ENCODE measurements at places on chromosomes 13 and 19. TPM values are rescaled to one million over a fixed set of nuclear protein-coding genes. Genes with fewer than 3 reads are reported as not detected.
A peak's percentile ranks its signal among the peaks of the same experiment; 100 is the strongest.

GRCh38 chr19:30556230-30556711 lies 184.1 kb downstream of the ZNF536 start:
- DNase-seq: no peak

DNA sequence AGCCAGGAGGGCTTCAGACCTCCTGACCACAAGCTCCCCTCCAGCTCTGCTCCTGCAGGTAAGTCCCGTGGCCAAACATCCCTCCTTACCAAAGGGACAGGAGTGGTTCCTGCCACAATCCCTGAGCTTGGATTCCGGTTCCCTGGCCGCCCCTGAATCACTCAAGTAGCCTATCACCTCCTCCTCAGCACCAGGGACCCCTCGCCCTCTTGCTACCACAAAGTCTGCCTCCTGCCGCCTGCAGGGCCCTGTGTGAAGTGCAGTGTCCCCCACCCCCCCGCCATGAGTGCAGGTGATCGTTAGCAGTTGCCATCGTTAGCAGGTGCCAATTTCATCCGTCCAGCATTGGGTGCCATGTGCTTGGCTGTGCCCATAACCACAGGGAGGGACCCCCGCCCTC lies 40.8 kb upstream of the RANBP3 start:
- peak; percentile 37 for DNase-seq

DNA sequence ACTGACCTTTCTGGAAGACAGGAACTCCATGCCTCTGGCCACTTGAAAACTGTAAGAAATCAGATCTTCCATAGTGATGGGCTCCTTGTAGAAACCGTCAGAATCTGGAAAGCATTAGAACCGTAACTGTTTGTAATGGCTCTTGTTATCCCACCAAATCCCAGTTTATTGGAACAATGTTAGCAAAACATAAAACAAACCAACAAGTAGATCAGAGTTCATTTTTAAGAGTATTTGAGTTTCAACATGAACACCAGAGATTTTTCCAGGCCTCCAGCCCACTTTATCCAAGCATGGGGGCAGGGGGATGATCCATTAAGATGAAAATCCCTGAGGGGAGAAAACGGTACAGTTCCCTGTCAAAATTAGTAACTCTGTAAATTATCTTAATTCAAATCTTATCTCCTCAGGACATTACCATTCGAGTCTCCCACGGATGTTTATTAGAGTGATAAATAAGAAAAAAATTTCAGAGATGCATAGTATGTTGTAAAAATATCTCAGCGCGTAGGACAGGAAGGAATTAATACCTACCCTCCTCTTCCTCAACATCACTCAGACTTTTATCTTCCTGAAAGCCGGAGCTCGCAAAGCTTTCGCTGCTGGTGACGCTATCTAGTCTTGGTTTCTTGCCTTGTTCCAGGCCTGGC lies 172.5 kb downstream of the FLT1 start:
- no peak for DNase-seq

DNA sequence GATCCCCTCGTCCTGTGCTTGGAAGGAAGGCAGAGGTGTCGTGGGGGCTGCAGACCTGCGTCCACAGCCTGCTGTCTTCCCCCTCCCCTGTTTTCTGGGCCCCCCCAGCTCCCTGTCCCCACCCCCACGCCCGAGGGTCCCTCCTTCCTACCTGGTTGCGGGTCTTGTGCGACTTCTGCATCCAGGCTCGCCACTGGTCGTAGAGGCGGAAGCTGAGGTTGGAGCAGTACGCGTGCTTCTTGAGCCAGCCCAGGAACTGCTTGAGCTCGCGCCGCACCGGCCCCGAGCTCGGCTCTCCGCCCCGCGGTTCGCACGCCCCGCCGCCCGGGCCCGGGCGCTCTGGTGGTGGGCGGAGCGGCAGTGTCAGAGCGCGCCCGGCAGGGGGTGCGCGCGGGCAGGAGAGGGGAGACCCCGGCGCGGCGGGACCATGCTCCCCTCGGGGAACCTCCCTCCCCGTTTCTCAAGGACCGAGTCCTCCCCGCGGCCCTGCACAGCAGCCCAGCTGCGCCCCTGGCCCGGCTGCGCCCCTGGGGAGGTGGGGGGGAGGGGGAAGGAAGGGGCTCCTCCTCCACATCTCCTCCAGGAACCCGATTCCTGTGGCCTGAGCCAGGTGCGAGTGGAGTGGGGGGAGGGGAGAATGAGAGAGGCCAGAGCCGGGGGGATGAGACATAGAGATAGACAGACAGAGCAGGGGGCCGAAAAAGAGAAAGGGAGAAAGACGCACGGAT lies 5.7 kb downstream of the REX1BD start:
- DNase-seq: peak; percentile 76

DNA sequence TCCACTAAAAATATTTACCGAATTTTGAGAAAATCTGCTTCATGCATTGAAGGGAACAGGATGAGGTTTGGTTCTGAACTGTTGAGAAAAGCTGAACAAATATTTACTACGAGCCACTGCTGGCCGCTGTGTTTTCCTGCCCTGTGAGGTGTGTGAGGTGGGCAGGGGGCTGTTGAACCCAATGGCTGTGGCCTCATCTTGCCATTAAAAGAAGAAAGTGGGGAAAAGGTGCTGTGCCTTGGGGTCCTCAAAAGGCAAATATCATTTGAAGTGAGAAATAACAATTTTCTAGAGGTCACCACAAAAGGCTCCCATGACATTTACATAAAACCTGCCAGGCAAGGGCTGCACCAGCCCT lies 44.7 kb downstream of the KLF2 start:
- DNase-seq: no peak

DNA sequence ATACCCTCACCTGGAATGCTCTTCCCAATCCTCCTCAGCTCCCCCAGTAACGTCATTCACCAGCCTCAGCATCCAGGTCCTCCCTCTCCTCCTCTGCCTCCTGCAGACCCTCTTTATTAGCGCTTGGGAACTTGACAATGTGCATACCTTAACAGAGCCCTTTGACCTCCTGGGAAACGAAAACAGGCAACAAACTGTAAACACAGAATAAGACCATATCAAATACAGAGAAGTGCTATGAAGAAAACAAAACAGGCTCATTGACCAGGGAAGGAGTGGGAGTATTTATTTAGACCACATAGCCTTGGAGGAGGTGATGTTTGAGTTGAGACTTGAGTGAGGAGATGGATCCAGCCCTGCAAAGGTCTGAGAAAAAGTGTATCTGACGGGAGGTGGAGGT lies 107.9 kb upstream of the SLC7A1 start:
- DNase-seq: no peak

- DNase-seq: peak; percentile 6
Observed at GRCh38 chr13:113358653-113359190, 5.2 kb downstream of the GRTP1 start.

- DNase-seq: no peak
Observed at GRCh38 chr13:48559638-48560320, 26.9 kb upstream of the RCBTB2 start.

DNA sequence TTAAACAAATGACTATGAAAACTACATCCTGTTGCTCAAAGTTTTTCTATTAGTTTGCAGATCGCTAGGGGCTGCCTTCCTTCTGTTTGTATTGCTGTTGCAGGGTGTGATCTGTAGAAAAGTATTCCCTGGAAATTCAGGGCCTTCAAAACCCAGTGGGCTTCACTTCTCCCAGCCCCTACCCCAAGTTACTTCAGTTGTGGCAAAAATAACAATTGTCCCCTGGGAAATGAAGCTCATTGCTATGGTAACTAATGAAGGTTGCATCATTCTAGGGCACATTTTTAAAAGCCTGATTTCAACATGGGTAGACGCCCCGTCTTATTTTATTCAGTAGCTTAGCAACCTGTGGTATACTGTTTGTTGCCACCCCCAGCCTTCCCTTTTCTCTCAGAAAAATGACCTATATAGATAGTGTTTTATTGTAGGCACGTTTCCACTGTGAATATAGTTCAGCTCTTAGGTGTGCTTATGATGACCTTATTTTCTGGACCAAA lies 60.9 kb downstream of the WDFY2 start:
- no peak for DNase-seq

- DNase-seq: no peak
Observed at GRCh38 chr13:19645000-19645399, 11.5 kb downstream of the MPHOSPH8 start.

GRCh38 chr13:23547000-23547590 lies 23.1 kb upstream of the TNFRSF19 start:
- DNase-seq: no peak

DNA sequence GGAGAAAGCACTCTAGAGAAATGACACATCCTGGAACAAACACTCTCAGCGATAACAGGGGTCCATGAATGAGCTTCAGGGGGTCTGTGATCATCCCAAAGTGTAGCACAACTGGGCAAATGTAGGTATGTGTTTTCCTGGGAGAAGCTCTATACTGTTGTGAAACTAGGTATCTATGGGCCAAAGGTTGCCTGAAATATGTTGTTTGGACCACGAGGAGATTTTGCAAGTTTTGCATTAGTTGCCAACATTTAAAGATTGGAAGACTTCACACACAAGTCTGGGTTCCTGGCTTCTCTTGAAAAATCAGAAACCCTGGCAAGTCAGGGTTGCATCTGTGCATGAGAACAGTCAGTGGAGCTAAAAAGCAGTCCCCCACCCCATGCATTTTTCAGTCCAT lies 26.7 kb upstream of the POU2F2 start:
- no peak for DNase-seq

GRCh38 chr13:60227158-60227557 lies 63.4 kb upstream of the DIAPH3 start:
- DNase-seq: no peak

DNA sequence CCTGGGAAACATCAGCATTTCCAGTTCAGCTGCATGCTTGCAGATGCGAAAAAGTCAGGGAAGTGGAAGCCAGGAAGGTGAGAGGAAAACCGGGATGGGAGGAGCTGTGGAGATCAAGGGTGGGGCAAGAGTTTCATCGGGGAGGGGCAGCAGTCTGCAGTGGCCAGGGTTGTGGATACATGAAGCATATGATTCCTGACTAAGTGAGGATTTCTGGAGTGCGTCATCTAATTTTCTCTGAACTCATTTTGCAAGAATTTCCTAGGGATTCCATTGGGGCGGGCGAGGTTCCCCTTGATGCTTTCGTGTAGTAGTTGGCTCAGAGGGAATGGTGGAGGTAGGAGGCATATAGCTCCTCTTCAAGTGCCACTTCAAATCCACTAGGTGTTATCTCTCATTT lies 344.1 kb upstream of the TMTC4 start:
- no peak for DNase-seq

GRCh38 chr13:110644892-110645521 lies 29.7 kb downstream of the NAXD start:
- DNase-seq: peak; percentile 81

DNA sequence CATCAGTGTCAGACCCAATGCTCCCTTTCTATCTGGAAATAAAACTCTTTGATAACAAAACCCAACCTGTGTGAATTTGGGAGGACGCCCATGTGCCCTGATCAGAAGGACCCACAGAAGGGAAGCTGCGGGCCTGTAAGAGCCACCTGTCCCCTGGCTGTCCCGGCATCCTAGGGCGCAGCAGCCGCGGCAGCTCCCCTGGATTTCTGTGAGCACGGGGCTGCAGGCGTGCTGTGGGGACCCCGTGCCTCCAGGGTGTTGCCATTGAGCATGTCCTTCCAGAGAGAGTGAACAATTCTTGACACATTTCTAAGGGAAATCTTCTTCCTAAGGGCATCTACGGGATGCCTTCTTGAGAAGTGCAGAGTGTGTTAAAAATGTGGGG lies 60.0 kb downstream of the MCF2L start:
- no peak for DNase-seq

DNA sequence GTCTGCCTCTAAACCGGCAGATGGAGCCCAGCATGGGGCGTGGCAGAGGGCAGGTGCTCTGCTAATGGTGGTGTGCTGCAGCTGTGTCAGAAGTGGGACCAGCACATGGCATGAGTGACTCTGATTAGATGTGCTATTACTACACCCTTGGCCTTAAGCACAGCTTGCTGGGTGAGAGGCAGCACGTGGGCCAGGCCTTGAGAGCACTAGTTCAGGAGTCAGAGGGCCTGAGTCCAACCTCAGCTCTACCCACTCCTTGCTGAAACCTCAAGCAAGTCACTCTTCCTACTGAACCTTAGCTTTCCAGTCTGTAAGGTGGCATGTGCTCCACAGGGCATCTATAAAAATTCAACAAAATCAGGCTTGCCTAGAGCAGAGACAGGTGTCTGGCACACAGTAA lies 22.7 kb downstream of the AKT2 start:
- DNase-seq: no peak

GRCh38 chr13:22090106-22090505 lies 419.2 kb downstream of the FGF9 start:
- DNase-seq: no peak

- DNase-seq: no peak
Observed at GRCh38 chr19:31340042-31341025, 8.9 kb downstream of the TSHZ3 start.

GRCh38 chr13:111394211-111394922 lies 73.9 kb downstream of the TEX29 start:
- DNase-seq: no peak

- DNase-seq: no peak
Observed at GRCh38 chr19:40721936-40722661, 5.2 kb downstream of the ITPKC start.

DNA sequence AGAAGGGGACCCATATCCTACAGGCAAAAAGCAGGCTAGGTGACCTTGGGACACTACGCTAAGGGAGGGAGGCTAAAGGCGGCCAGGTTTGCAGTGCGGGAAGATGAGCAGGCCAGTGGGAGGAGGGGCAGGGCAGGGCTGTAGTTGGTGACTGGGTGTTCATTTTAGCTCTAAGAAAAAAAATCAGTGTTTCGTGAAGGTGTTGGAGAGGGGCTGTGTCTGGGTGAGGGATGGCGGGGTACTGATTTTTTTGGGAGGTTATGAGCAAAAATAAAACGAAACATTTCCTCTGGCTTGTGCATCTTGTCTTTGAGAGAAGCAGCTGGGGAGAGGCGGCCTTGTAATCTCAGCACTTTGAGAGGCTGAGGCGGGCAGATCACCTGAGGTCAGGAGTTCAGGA lies 4.3 kb upstream of the NUP62 start:
- no peak for DNase-seq

DNA sequence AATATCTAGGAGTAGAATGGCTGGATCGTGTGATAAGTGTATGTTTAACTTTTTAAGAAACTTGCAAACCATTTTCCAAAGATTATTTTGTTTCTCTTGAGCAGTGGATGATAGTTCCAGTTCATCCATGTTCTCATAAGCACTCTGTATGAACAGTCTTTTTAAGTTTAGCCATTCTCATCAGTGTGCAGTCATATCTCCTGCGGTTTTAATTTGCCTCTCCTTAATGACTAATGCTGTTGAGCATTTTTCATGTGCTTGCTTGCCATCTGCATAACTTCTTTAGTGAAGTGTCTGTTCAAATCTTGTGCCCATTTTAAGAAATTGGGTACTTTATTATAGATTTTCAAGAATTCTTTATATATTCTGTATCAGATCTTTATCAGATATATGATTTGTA lies 58.6 kb downstream of the WASF3 start:
- no peak for DNase-seq

GRCh38 chr13:30149248-30149647 lies 158.1 kb downstream of the KATNAL1 start:
- no peak for DNase-seq

ZNF563 gene
- total RNA-seq: 2.3 TPM

GDF15 gene
- 21.2 TPM for total RNA-seq

KLK1 gene
- 1.9 TPM for total RNA-seq

WDR88 gene
- total RNA-seq: not detected

TNFAIP8L1 gene
- 11.2 TPM for total RNA-seq

HDGFL2 gene
- total RNA-seq: 29.4 TPM

TGFBR3L gene
- total RNA-seq: 2.1 TPM

CLC gene
- total RNA-seq: not detected

PRR19 gene
- total RNA-seq: 0.71 TPM

SYT3 gene
- 1.2 TPM for total RNA-seq

SOX1 gene
- total RNA-seq: not detected

C13orf42 gene
- not detected for total RNA-seq

TYROBP gene
- 460 TPM for total RNA-seq

ZNF556 gene
- not detected for total RNA-seq

C2CD4C gene
- total RNA-seq: 2.2 TPM

ADGRE2 gene
- total RNA-seq: 19.9 TPM

PGLYRP1 gene
- 3.0 TPM for total RNA-seq

GNG8 gene
- not detected for total RNA-seq

All from lower lobe of right lung (tissue), 2 donors.